ENCODE measurements at places on chromosomes 16 and 17.

DNA sequence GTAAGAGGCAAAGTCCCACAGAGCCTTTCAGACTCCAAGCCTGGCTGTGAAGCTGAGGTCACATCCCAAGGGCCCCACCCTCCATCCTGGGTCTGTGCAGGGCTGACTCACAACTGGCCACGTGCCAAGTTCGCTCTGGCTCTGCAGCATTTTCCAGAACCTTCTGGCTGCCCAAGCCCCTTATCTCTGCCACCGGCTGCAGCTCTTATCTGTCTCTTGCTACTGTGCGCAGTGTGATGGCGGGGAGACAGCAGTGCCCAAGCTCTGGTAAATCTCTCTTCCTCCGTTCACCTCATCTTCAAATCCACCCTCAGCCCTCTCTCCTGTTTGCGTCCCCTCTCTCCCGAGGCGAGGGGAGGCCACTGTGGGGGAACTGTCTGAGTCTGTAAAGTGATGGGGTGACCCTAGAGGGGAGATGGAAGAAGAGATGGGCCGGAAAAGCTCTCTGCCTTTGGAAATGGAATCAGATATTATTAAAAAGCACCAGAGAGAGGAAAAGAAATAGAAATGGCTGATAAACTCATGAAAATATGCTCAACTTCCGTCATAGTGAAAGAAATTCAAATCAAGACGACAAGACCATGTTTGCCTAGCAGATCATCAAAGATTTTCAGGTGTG is 162.7 kb upstream of the CDC42EP4 start:
- peak; percentile 57 for DNase-seq

GRCh38 chr17:11692688-11693087 is 94.4 kb downstream of the DNAH9 start:
- no peak for DNase-seq

- no peak for DNase-seq
Measured at GRCh38 chr16:8517280-8517679, 73.0 kb downstream of the TMEM114 start.

DNA sequence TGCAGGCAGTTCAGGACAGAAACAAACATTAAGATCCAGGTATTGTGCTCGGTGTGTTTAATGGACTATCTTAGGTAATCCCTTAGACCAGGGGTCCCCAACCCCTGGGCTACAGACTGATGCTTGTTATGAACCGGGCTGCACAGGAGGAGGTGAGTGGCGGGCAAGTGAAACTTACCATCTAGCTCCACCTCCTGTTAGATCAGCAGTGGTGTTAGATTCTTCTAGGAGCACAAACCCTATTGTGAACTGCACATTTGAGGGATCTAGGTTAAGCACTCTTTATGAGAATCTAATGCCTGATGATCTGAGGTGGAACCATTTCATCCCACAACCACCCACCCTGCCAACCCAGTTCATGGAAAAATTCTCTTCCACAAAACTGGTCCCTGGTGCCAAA is 37.8 kb upstream of the ASIC2 start:
- DNase-seq: no peak

- no peak for DNase-seq
Measured at GRCh38 chr17:17723354-17724261, 42.4 kb downstream of the RAI1 start.

GRCh38 chr16:71254832-71255525 is 24.5 kb upstream of the HYDIN start:
- no peak for DNase-seq

DNA sequence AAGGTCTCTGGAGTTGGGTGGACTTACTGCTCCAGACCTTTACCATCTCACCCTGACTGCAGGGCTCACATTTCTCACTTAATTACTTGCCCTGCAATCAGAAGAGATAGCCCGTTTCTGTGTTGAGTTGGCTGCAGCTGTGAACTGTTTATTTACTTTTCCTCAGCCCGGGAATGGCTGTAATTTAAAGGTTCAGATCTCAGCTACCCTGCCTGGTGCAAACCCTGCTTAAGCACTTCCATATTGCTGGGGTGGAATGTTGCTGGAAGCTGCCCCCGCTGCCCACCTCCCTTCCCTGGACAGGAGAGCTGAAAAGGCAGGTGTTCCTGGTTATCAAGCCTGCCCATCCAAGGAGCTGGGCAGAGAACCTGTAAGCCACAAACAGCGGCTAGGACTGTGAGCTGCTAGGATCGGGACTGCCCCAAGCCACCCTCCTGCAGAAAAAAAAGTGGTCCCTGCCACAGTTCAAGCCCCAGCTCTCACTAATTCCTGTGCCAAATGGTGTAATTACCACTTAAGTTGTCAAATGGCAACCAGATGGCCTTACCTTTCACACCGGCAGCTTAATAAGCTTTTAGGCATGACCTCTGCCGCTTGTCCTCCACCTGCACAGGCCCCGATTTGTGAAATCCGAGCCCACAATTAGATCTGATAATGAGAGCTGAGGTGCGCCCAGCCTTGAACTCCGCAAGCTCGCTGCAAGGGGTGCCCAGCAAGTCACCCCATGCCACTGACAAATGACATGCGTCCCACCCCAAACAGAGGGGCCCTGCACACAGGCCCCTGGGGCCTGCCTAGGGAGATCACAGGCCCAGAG is 269.8 kb downstream of the C16orf95 start:
- DNase-seq: no peak

- DNase-seq: peak; percentile 2
Measured at GRCh38 chr16:61323456-61323855, 712.8 kb downstream of the CDH8 start.
